ENCODE measurements at places on chromosomes 11 and 22.
A peak's percentile ranks its signal among the peaks of the same experiment; 100 is the strongest.

GRCh38 chr11:3972431-3972830 lies 117.0 kb downstream of the STIM1 start:
- DNase-seq, result no peak

DNA sequence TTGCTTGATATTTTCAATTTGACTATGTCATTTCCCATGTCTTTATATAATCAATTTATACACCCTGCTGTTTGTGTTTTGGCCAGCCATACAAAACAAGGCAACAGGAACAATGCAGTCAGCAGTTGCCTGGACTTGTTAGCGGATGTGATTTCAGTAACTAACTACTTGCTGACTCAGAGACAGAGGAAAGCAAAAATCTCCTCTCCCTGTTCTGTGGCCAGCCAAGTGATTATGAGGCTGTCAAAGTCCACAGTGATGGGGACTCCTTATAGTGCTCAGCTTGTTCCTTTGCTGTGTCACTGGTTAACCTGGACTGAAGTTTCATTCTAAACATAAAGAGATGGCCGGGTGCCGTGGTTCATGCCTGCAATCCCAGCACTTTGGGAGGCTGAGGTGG lies 32.6 kb upstream of the APLP2 start:
- DNase-seq, result peak; percentile 51

DNA sequence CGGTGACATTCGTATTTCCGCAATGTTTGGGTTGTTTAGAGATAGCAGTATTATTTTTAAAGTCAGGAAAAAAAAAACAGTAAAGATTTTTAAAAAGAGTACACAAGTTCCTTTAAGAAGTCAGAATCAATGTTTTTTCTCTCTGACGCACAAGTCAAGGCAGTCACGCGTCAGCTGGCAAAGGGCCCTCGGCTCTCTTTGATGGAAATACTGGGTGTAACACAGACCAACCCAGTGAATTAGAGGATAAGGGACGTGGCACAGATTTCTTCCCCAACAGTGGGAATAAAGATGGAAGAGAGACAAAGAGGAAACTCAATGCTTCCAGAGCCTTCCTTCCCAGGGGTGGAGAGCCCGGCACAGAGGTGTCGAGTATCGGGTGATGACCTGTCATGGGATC lies 13.4 kb downstream of the ASCC2 start:
- DNase-seq, result no peak

DNA sequence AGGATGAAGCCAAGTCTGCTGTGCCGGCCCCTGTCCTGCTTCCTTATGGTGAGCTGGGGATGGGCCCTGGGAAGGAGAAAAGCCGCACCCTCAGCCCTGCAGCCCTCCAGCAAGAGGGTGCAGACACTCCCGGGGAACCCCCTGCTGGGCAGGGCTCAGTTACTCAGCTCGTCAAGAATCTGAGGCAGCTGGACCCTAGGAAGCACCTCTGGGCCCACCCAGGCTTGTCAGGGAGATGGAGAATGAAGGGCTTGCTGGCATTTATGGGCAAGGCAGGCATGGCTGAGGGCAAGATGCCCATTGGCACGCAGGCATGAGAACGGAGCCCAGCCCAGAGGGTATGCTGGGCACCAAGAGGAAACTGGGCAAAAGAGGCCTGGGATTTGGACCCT lies 12.9 kb downstream of the RELT start:
- no peak for DNase-seq

- no peak for DNase-seq
Measured at GRCh38 chr11:95442531-95443050, 211.6 kb upstream of the SESN3 start.

DNA sequence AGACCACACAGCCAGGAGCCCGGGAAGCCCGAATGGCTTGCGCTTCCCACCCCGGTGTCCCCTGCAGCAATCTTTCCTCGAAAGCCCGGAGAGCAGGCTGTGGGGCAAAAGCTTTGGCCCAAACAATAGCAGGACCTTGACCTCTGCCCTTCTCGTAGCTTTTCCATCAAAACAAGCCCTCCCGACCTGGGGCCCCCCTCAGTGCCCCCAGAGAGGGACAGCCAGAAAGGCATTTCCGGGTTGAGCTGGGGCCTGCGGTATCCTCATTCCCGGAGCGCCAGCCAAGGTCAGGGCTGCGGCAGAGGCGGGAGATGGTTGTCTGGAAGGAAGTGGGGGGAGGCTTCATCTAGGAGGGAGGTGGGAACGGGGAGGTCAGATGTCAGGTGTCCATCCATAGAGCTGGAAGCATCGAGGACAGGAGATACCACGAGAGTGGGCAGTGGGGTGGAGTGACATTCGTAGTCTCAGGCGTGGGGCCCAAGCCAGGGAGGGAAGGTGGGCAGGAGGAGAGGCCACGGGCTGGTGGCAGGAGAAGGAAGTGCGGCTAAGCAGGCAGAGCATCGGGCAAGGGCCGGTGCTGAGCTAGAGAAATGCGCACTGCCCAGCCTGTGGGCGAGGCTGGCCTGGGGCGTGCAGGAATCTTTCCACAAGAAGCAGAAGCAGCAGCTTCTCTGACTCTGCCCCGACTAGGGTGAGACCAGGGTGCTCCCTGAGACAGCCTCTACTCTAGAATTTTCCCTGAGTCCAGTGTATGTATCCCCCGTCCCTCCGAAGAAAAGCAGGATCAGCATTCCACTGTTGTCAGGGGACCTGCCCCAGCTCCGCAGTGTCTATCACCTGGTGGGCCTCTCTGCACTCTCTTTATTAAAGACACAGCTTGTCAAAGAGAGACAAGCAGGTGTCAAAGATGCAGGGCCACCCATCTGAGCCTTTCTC lies 14.3 kb downstream of the PDGFB start:
- peak; percentile 61 for DNase-seq

- DNase-seq, result peak; percentile 91
Measured at GRCh38 chr22:29821291-29822016, 16.6 kb downstream of the ASCC2 start.

DNA sequence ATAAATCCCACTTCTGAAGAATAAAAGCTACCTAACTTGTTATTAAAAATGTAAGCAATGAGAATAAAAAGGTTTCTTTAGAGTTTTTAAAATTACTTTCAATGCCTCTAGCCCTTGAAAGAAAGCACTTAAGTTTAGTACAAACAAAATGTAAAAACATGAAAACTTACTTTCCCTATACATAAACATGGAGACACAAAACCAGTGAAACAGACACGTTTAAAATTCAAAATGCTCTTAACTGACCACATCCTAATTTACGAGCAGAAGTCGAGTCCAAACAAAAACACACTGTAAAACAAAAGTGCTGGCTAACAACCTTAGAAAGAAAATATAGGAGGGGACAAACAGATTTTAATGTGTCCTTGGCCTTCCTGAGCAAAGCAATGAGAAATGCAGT lies 36.6 kb downstream of the TCF20 start:
- no peak for DNase-seq

DNA sequence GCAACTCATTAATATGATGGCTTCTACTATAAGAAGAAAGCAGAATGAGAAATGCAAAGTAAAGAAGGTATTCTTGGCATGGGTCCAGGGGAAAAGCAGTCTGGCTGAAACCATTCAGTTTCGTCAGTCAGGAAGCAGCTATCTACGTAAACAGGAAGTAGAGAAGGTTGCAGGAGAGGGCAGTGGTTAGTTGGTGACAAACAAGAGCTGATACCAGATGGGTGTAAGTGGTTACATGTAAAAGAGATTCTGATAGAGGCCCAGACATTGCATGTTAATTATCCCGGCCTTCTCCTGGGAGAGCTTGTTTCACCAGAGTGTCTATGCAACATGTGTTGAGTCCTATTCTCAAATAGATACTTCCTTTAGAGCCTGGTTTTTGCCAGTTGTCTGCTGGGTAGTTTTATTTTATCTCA lies 58.4 kb upstream of the PSMA1 start:
- DNase-seq, result peak; percentile 81

DNA sequence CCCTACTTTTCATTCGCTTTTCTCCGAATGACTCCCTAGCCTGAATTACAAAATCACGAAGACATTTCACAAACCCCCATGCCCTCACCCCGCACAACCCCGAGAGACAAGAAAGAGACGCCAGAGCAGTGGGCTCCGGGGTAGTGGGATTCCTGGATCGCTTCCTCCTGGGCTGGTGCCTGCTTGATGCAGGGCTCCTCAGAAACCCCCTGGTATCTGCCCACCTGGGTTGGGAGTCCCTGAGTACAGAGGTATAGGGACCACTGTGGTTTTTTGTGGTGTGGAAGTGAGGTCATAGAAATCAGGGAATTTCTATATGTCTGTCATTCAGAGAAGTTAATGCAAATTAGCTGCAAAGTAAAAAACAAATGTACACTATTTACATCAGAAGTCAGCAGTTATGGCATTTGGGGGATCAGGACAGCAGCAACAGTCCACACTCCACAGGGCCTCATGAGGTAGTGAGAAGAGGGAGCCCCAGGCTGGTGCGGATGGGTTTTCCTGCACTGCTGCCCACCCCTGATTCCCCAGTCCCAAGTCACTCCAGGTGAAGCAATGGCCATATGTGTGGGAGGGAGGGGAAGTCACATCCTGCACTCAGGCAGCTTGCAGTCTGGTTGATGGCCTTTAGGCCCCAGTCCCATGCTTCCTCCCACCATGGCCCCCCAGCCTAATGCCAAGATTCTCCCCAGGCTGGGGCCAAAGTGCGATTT lies 39.6 kb downstream of the BUD13 start:
- no peak for DNase-seq

DNA sequence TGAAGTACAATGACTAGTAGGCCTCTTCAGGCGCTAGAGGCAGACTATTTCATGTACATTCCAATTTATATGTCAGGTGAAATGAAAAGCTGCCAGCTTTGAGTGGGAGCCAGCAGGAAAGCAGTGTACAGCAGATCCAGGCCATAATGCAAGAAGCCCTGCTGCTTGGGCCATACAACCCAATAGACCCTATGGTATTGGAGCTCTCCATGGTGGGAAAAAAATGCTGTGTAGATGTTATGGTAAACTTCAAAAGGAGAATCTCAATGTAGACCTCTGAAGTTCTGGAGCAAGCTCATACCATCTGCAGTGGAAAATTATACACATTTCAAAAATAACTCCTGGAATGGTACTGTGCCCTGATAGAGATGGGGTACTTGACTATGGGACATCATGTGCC lies 71.5 kb upstream of the CD82 start:
- no peak for DNase-seq

DNA sequence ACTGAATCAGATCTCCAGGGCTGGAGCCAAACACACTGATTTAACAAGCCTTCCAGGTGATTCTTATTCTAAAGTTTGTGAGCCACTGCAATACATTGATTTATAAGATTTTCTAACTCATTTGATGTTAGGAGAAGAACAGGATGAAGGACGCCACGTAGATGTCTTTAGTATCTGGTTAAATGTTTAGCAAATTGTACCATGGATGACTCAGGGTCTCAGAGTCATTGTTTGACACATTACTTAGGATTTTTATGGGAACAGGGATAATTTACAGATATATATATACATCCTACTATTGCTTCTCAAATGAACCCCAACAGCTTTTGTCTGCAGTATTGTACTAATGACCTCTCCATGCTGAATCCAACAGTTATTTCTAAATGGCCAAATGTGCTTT lies 143.1 kb upstream of the DDI1 start:
- DNase-seq, result no peak

DNA sequence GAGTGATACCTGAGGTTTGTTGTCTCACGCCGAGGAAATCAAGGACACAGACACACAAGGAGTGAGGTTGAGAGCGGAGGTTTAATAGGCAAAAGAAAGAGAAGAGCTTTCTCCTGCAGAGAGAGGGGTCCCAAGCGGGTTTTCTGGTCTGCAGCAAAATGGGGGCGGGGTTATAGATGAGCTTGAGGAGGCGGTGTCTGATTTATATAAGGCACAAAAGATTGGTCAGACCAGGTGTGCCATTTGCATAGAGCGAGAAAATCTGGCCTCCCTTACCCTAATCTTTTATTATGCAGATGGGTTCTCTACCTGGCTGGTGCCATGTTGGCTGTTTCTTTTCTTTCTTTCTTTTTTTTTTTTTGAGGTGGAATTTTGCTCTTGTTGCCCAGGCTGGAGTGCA lies 11.8 kb downstream of the C11orf96 start:
- no peak for DNase-seq

DNA sequence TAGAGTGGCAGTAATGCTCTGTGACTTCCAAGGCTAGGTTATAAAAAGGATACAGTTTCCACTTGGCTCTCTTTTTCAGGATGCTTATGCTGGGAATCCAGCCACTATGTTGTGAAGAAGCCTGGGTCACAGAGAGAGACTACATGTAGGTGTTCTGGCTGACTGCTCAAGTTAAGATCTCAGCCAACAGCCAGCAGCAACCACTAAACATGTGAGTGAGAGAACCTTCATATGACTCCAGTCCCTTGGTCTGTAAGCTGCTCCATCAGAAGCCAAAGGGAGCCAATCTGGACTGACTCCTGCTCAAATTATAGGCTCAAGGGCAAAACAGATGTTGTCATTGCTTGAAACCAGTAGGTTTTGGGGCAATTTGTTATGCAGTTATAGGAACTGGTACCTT lies 162.7 kb downstream of the MAML2 start:
- DNase-seq, result no peak

GRCh38 chr22:38401336-38402084 lies 53.5 kb downstream of the KCNJ4 start:
- no peak for DNase-seq

GRCh38 chr11:83355391-83355790 lies 69.2 kb upstream of the CCDC90B start:
- DNase-seq, result no peak

DNA sequence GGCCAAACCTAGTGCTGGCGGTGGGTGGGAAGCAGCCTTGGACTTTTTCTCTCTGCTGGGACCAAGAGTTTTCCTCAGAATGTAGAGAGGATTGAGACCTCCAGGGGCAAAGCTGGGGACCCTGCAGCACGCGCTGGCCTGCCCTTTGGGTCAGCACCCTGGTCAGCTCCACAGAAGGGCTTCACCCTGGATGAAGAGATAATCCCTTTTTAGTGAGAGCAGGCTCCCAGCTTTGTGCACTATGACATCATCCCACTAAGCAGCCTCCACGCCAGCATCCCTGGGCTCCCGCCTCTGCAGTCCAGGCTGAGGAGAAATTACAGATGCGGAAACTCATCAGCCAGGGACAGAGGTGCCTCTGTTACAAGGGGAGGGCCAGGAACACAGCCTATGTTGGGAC lies 23.5 kb downstream of the DRICH1 start:
- no peak for DNase-seq

DNA sequence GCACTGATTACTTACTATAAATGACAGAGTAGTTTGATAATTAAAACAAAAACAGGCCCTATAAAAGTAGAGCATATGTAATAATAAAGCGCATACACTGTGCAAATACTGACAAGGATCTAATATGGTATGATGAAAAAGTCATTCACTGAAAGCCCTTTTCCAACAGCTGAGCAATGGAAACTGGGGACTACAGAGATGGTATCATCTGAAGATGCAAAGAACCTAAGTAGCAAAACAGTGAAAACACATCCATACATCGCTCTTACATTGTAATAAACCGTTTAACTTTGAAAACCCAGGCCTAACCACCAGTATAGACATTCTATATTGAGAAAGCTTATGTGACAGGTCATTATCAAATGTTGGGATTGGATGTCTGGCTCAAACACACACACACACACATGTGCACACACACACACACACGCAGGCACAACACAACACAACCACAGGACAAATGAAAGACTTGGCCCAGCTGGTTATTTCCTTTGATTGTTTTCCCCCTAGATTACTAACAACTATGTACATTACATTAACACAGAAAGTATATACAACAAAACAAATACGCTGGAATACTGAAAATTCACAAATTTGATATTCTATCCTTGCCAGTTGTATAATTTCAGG lies 119.5 kb downstream of the APOL5 start:
- DNase-seq, result no peak

- no peak for DNase-seq
Measured at GRCh38 chr11:130623670-130624668, 175.5 kb downstream of the ADAMTS15 start.

- DNase-seq, result peak; percentile 21
Measured at GRCh38 chr22:37020192-37020479, 594 bp downstream of the MPST start.

Data from inflammatory macrophage (primary cell).